ENCODE measurements at places on chromosomes 4 and X.
A peak's percentile ranks its signal among the peaks of the same experiment; 100 is the strongest.

DNA sequence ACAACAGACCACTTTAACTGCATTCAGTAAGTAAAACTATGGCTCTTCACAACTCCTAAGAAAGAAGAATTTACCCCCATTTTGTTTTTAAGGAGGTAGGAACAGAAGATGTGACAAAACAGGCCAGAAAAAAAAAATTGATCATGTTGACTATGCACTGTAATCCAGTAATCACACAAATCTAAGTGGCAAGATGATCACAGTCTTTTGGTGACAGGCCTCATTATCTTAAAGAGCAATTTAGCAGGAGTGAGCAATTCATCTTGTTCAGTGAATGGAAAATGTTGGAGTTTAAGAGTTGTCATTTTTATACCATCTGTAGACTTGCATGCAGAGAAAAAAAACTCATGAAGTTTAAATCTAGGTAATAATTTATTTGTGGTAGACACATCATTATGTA is 115.1 kb downstream of the SLC39A8 start:
- DNase-seq, result no peak

- no peak for DNase-seq
Observed at GRCh38 chr4:138869631-138870030, 145.9 kb upstream of the NOCT start.

GRCh38 chr4:73420615-73421014 is 15.4 kb upstream of the AFP start:
- DNase-seq, result no peak

- DNase-seq, result no peak
Observed at GRCh38 chr4:39883646-39884045, 94.1 kb downstream of the PDS5A start.

DNA sequence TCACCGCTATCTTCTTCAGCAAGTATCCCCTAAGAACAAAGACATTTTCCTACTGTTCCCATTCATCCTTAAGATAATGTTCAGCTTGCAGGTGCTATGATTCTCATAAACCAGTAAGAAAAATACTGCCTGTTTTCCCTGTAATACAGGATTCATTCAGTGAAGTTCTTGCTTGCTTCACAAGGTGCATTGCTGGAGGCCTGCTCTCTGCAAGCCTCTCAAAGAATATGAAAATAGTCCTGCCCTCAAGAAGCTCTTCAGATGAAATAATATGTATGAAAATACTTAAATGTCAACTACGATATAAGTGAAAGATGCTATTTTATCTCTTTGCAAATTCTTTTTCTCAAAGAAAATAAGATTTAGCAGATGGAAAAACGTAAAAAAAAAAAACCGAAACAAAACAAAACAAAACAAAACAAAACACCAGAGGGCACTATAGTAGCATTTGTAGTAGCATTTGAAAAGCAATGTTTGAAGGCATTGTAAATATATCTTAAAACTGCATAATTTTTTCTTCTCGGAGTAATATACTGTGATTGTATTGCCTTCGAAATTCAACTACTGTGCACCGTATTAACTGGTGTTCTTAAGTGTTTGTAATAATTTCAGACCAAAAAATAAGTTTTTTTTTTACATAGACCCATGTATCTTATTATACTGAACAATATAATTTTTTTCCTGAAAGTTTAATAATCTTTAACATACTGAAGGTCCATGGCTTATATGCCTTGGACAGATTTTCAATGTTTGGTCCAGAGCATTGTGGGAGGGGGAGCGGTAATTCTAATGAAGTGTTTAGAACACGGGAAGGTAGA is 26.0 kb downstream of the ADH4 start:
- DNase-seq, result no peak

- DNase-seq, result no peak
Observed at GRCh38 chr4:8188085-8188484, 11.0 kb upstream of the SH3TC1 start.

- DNase-seq, result peak; percentile 70
Observed at GRCh38 chrX:825991-826390, 195.4 kb downstream of the SHOX start.

DNA sequence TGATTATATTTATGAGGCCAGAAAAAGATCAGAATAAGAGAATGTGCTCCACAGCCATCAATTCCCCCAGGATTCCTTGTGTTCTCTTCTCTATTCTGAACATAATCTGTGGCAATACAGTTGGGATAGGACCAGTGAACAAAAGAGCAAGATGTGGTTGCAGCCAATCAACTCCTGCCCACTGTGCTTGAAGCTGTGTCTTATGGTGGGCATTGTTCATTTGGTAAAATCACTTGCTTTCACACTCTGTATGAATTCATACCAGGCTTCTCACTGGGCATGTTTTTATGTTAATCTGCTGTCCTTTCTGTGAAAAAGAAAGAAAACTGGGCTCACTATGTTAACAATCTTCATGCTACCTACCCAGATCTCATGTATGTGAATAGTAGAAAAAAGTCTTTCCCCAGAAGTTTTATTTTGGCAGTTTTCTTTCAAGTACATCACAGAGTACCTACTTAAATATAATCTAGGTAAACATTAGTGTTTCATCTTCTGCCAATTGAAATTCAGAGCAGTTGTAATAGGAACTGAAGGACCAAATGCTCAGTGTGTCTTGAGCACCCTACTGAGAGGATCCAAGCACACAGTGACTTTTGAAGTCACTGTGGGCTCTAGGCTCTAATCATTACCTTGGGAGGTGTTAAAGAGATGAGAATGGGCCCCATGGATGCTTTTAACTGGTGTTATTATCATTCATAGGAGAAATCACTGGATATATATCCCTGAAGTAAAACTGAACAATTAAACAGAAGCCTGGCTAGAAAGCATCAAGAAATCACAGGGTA is 429.2 kb upstream of the TRAM1L1 start:
- DNase-seq, result no peak

GRCh38 chr4:154208424-154208823 is 283.2 kb downstream of the DCHS2 start:
- no peak for DNase-seq

DNA sequence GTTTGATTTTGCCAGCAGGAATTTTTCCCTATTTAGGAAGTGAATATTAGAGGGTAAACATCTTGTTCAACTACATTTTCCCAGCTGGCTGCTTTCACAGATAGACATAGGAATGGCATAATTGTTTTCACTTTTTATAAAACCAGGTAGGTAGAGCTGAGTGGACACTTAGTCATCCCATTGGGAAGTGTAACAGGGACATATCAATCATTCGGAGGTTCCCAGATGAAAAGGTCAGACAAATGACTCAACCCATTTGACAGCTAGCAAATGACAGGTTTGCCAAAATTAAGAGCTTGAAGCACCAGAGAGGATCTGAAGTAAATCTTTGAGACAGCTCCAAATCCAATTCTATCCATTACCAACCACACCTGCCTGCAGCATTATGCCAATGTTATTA is 205.3 kb downstream of the SLC39A8 start:
- no peak for DNase-seq

DNA sequence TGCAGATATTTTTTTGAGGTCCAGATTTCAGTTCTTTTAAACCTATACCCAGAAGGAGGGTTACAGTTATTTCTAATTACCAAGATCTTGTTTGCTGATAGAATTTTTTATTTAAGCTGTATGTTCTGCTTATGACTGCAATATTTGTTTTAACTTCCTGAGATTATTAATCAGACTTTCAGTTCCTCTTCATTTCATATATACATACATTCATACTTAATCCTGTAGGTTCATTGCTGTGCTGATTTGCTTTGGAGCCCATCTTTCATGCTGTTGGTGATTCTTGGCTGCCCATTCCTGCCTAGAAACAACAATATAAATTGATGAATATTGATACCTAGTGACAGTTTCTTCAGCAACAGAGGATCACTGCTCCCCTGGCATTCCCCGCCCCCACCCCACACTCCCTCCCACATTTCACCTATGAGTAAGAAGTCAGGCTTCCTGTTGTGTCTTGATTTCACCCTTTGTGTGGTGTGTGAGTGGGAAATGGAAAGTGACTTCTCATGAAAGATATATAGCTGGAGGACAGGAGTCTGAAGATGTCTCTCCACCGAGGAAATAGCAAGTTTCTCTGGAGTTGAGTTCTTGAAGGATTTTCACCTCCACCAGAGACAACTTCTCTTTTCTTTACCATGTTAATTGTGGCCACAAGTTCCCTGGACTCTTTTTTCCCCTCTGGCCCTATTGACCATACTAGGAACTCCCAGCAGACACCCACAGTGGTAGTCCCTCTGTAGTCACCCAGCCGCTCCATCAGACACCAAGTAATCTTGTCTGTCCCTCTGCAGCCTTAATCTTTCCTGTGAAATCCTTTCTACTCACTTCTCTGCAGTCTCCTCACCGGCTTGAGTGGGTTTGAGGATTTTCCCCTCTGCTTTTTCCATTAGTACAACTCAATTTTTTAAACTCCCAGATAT is 118.4 kb downstream of the ASB9 start:
- DNase-seq, result no peak

DNA sequence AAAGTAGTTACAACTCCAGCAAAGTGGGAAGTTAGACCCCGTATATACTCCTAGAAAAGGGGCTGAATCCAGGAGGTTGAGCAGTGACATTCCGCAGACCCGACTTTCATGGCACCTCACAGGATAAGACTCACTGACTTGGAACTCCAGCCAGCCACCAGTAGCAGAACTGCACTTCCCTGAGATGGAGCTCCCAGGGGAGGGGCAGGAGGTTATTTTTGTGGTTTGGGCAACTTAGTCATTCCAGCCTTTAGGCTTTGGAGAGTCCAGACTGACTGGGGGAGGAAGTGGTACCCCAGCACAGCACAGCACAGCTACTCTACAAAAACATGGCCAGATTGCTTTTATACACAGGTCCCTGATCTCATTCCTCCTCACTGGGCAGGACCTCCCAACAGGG is 319.1 kb downstream of the PCDH19 start:
- peak; percentile 44 for DNase-seq

DNA sequence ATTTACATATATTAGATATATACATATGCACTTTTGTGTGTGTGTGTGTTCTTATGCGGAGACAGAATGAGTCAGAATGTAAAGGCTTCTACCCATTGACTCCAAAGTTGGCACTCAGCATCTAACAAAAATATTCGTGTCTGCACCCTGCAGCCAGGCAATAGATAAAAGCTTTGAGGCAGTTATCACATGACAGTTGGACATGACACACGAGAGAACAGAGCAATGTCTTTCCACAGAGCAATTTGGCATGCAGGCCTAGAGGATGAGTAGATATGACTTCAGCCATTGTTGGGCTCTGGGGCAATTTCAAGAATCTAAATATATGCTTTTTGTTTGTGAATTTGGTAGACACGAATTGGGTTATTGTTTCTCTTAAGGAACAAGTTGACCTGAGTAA is 391.2 kb downstream of the SLITRK2 start:
- DNase-seq, result no peak

DNA sequence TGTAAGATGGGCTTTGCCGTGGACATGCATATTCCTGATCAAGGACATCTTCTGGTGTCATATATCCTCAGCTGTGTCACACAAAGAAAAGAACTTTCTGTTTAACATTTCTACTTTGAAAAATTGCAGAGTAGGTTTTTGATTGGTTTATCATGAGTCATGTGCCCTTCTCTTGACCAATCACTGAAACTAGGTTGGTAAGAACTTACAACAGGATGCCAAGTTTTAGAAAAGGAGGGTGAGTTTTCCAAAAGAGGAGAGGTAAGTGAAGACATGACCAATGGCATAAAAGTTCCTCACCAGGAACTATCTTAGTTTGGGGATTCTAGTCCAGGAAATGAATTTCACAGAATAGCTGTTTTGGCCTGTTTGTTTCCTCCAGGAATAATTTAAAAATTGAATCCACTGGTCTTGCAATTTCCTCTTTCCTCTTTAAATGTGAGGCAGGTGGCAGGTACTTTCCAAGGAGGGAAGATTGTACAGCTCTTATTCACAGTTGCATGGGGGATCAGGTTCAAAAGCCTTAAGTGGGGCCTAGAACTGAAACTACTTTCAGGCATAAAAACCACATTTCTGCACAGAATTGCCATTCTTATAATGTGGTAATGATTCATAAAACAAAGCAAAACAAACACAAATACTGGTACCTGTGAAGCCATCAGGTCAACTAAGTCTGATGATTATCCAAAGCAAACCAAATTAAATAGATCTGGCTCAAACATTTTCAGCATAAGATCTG is 1114.5 kb upstream of the LCORL start:
- DNase-seq, result no peak

DNA sequence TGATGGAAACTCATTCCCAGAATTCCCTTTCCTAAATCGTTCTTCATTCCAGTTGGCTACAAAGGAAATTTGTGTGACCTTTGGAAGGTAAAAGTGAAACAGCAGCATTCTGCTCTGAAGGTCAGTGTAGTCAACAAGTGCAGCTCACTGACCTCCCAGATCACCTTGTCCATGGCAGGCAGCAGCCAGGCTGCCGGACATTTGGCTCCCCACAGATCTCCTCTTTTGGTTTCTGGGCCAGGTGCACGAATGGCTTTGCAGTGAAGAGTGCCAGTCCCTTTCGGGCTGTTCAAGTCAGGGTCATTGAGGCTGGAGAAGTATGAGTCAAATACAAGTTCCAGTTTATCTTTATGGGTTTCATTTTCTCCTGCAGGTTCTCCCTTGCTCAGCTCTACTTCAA is 14.3 kb downstream of the GPRIN3 start:
- no peak for DNase-seq

DNA sequence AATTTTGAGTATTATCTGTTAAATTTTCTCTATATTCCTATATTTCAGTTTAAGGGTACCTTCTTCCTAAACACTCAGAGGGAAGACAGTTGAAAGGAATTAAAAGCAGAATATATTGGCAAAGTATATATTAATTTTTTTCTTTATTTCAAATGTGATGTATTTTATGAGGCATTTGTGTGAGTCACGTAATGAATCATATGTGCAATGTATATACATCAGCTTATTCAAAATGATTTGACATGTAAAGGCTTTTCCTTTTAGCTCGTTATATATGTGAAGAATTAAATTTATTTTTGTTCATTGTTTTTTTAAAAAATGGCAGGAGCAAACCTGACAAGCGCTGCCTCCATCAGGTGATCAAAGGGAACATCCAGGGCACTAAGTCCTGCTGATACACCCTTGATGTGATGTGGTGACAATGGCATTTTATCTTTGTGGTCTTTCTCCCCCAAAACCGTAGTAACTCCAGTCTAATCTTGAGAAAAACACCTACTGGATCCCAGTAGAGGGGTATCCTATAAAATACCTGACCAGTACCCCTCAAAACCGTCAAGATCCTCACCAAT is 8.9 kb downstream of the WWC2 start:
- DNase-seq, result no peak

DNA sequence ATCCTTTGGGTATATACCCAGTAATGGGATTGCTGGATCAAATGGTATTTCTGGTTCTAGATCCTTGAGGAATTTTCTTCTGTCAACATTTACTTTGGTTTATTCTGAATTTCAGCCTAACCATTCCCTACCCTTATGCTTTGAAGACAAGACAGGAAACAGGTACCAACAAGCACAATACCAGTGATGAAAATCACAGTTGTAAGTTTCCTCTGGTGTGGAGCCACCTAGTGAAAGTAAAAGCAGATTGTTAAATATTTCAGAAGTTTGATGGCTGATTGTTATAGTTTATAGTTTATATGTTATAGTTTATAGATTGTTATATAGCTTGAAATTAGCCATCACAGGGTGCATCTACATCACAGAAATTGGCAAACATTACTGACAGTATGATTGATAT is 104.5 kb upstream of the AGA start:
- no peak for DNase-seq

- no peak for DNase-seq
Observed at GRCh38 chr4:118729287-118730286, 44.4 kb downstream of the METTL14 start.

Data from GM04504 (cell line).